Vagina (tissue), 2 donors: ENCODE measurements at places on chromosomes 6 and 20. TPM values are rescaled to one million over a fixed set of nuclear protein-coding genes. Genes with fewer than 3 reads are reported as not detected.

Gene CD83
- 26.0 TPM for total RNA-seq

- H3K27me3 ChIP-seq, result no peaks in the 10 kb centered on the region
- H3K27ac ChIP-seq, result no peak overlapping the region
- no peaks in the 10 kb centered on the region for H3K36me3 ChIP-seq
- no peak overlapping the region for H3K4me3 ChIP-seq
Measured at GRCh38 chr6:146358431-146359046, 185.1 kb upstream of the RAB32 start.

GRCh38 chr6:128507337-128508310 is 12.8 kb downstream of the PTPRK start:
- DNase-seq, result no peak
- no peaks in the 10 kb centered on the region for H3K27me3 ChIP-seq
- peak overlapping the region; percentile 51 for H3K27ac ChIP-seq
- no peak overlapping the region for H3K4me3 ChIP-seq

DNA sequence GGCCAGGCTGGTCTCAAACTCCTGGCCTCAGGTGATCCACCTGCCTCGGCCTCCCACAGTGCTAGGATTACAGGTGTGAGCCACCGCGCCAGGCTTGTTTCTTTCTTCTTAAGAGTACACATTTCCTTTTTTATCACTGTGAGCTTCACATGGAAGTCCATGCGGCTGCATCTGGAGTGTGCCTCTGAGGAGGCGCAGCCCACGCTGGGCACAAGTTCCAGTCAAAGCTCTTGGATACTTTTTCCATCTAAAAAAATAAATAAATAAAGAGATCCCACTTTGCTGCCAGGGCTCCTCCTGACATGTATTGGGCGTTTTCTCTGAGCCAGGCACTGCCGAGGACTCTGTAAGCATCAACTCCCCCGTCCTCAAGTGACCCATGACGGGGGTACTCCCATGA is 123.0 kb downstream of the PREX1 start:
- no peak overlapping the region for H3K4me3 ChIP-seq
- H3K36me3 ChIP-seq, result no peaks in the 10 kb centered on the region
- H3K4me1 ChIP-seq, result peaks cover 10% of the 10 kb centered on the region
- no peaks in the 10 kb centered on the region for H3K27me3 ChIP-seq
- DNase-seq, result no peak

GRCh38 chr6:168616816-168617765 is 176.1 kb downstream of the SMOC2 start:
- DNase-seq, result no peak
- no peak overlapping the region for H3K27ac ChIP-seq
- H3K4me1 ChIP-seq, result no peaks in the 10 kb centered on the region
- H3K27me3 ChIP-seq, result no peaks in the 10 kb centered on the region

Gene HS3ST5
- not detected for total RNA-seq

- H3K4me3 ChIP-seq, result no peak overlapping the region
- H3K27me3 ChIP-seq, result no peaks in the 10 kb centered on the region
- peaks cover 14% of the 10 kb centered on the region for H3K36me3 ChIP-seq
- H3K27ac ChIP-seq, result no peak overlapping the region
- DNase-seq, result no peak
Measured at GRCh38 chr20:20491110-20491783, 123.3 kb downstream of the INSM1 start.

Gene TAGAP
- total RNA-seq, result 8.1 TPM

Gene EYS
- total RNA-seq, result not detected

- no peaks in the 10 kb centered on the region for H3K27me3 ChIP-seq
- H3K4me3 ChIP-seq, result no peak overlapping the region
- no peak overlapping the region for H3K27ac ChIP-seq
- H3K36me3 ChIP-seq, result no peaks in the 10 kb centered on the region
Measured at GRCh38 chr6:137973201-137973600, 106.1 kb downstream of the TNFAIP3 start.

DNA sequence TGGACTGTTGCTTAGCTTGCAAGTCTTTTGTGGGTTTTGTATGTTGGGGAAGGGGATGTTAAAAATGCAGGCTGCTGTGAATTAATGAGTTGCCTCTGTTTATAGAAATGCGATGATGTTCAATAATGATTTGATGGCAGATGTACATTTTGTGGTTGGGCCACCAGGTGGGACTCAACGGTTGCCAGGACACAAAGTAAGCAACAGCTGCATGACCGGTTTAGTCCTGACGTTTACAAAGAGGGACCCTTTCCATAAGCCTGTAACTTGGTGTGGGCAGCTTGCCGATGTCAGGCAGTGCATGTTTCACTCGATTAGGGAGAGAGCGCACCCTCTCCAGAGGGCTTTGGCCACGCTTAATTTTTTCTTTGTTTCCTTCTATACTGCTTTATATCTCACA is 1.3 kb downstream of the BTBD3 start:
- H3K36me3 ChIP-seq, result peaks cover 13% of the 10 kb centered on the region
- H3K4me3 ChIP-seq, result peak overlapping the region; percentile 30
- DNase-seq, result no peak

Gene MAS1
- total RNA-seq, result 0.49 TPM

DNA sequence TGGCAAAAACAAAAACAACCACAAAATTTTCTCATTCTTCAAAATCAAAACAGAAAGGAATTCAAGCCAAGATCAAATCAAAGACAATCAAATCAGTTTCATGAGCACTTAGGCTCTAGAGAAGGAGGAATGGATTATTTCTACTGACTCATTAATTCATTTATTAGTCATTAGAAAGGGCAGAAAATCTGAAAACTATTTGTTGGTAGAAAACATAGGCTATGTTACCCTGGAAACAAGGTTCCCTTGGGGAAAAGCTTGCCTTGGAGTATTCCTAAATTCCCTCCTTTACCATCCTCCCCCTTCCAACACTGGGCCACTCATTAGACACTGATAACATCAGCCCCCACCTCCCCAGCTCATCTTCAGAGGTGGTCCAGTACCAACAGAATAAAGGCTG is 17.5 kb downstream of the KIF16B start:
- no peak for DNase-seq
- no peak overlapping the region for H3K4me3 ChIP-seq
- H3K27ac ChIP-seq, result no peak overlapping the region
- peaks cover 37% of the 10 kb centered on the region for H3K4me1 ChIP-seq
- H3K27me3 ChIP-seq, result no peaks in the 10 kb centered on the region

DNA sequence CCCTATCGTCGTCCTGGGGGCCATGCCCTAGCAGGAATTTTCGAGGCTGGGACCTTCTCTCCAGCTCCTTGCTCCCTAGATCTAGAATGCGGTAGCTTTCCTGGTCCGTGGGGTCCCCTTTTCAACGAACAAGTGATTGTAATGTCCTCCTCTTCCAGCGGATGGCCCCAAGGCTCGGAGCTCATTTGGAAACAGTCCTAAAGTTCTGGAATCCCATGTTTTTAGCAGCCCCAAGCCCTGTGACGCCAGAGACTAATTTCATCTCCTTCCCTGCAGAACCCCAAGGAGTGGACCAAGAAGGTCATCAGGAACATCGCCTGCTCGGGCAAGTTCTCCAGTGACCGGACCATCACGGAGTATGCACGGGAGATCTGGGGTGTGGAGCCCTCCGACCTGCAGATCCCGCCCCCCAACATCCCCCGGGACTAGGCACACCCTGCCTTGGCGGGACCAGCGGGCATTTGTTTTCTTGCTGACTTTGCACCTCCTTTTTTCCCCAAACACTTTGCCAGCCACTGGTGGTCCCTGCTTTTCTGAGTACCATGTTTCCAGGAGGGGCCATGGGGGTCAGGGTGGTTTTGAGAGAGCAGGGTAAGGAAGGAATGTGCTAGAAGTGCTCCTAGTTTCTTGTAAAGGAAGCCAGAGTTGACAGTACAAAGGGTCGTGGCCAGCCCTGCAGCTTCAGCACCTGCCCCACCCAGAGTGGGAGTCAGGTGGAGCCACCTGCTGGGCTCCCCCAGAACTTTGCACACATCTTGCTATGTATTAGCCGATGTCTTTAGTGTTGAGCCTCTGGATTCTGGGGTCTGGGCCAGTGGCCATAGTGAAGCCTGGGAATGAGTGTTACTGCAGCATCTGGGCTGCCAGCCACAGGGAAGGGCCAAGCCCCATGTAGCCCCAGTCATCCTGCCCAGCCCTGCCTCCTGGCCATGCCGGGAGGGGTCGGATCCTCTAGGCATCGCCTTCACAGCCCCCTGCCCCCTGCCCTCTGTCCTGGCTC is 48.5 kb downstream of the PYGB start:
- H3K27ac ChIP-seq, result no peak overlapping the region
- H3K36me3 ChIP-seq, result peaks cover 27% of the 10 kb centered on the region
- H3K27me3 ChIP-seq, result no peaks in the 10 kb centered on the region
- DNase-seq, result no peak
- no peak overlapping the region for H3K4me3 ChIP-seq

DNA sequence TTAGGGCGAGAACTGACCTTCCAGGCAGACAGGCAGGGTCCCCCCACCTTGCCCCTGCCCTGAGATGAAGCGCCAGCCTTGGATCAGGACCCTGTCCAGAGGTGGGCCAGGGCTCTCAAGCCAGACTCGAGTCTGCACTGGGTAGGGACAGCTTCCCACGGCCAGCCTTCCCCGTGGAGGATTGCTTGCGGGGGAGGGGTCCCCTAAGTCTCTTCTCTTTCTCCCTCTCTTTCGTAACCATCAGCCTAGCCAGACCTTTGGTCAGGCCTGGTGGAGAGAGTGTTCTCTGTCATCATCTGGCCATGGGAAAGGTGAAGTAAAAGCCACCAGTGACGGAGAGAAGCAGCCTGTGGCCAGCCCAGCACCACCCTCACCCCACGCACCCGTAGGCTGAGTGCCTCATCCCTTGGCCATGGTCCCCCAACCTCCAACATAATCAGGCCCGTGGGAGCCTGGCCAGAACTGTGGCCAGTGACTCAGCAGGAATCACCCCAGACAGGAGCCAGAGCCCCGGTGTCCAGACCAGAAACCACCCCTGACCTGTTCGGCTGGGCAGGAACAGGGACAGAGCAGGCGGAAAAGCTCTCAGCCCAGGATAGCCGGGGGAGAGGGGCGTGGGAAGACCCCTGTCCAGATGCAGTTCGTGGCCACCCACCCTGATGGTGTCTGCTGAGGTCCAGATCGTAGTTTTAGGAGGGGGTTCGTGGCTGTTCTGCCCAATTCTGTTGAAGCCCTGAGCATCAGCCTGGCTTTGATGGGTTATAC is 47.1 kb downstream of the SNAI1 start:
- H3K27ac ChIP-seq, result peak overlapping the region; percentile 27
- no peaks in the 10 kb centered on the region for H3K27me3 ChIP-seq
- H3K4me3 ChIP-seq, result no peak overlapping the region
- no peak for DNase-seq
- peaks cover 26% of the 10 kb centered on the region for H3K4me1 ChIP-seq
- no peaks in the 10 kb centered on the region for H3K36me3 ChIP-seq

GRCh38 chr6:131357501-131357900 is 215.5 kb upstream of the ARG1 start:
- no peaks in the 10 kb centered on the region for H3K36me3 ChIP-seq
- no peak overlapping the region for H3K4me3 ChIP-seq
- no peak overlapping the region for H3K27ac ChIP-seq
- DNase-seq, result no peak

- no peak overlapping the region for H3K4me3 ChIP-seq
- no peaks in the 10 kb centered on the region for H3K36me3 ChIP-seq
- H3K4me1 ChIP-seq, result no peaks in the 10 kb centered on the region
- no peaks in the 10 kb centered on the region for H3K27me3 ChIP-seq
- DNase-seq, result no peak
Measured at GRCh38 chr6:50842861-50843384, 24.3 kb downstream of the TFAP2B start.

DNA sequence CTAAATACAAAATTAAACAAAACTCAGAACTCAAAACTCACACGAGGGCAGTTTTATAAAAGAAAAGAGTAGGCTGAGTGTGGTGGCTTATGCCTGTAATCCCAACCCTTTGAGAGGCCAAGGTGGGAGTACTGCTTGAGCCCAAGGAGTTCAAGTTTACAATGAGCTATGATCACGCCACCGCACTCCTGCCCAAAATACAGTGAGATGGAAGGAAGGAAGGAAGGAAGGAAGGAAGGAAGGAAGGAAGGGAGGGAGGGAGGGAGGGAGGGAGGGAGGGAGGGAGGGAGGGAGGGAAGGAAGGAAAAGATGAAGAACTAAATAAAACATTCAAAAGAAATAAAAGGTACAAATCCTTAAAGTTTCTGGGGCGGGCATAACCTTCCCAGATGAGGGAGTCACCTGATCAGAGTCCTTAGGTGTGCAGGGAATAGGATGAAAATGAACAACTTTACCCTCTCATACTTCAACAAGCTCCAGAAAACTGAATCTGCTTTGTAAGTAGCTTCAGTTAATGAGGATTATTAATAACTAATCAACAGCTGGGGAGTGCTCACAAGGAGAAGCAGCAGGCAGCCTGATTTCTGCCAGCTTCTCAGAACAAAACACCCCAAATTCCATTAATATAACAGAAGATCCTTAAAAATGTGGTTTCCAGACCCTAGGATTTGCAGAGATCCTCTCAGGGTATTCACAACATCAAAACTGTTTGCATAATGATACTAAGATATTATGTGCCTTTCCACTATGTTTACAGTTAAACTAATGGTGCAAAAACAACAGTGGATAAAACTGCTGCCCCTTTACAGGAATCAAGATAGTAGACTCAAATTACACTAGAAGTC is 21.8 kb downstream of the LMBRD1 start:
- DNase-seq, result no peak
- no peaks in the 10 kb centered on the region for H3K36me3 ChIP-seq
- H3K4me1 ChIP-seq, result no peaks in the 10 kb centered on the region
- H3K27ac ChIP-seq, result no peak overlapping the region
- no peak overlapping the region for H3K4me3 ChIP-seq
